ENCODE measurements at places on chromosomes 11 and 22. TPM values are rescaled to one million over a fixed set of nuclear protein-coding genes. Genes with fewer than 3 reads are reported as not detected.

- H3K27ac ChIP-seq: no peak overlapping the region
- peaks cover 95% of the 10 kb centered on the region for H3K27me3 ChIP-seq
- no peak for DNase-seq
- peaks cover 14% of the 10 kb centered on the region for H3K4me1 ChIP-seq
- H3K36me3 ChIP-seq: no peaks in the 10 kb centered on the region
Measured at GRCh38 chr11:114059984-114060391, 477 bp downstream of the ZBTB16 start.

The CDC42EP1 gene
- total RNA-seq: 38.5 TPM

DNA sequence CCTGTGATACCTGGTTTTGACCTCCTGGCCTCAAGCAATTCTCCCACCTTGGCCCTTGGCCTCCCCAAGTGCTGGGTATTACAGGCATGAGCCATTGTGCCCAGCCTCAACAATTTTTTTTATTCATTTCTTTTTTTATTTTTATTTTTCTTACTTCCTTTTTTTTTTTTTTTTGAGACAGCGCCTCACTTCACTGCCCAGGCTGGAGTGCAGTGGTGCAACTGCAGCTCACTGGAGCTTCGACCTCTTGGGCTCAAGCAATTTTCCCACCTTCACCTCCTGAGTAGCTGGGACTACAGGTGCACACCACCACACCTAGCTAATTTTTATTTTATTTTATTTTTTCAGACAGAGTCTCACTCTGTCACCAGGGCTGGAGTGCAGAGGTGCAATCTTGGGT lies 25.5 kb upstream of the CECR2 start:
- H3K27ac ChIP-seq: no peak overlapping the region
- H3K4me1 ChIP-seq: no peaks in the 10 kb centered on the region
- no peaks in the 10 kb centered on the region for H3K36me3 ChIP-seq

The MUC5B gene
- total RNA-seq: not detected

DNA sequence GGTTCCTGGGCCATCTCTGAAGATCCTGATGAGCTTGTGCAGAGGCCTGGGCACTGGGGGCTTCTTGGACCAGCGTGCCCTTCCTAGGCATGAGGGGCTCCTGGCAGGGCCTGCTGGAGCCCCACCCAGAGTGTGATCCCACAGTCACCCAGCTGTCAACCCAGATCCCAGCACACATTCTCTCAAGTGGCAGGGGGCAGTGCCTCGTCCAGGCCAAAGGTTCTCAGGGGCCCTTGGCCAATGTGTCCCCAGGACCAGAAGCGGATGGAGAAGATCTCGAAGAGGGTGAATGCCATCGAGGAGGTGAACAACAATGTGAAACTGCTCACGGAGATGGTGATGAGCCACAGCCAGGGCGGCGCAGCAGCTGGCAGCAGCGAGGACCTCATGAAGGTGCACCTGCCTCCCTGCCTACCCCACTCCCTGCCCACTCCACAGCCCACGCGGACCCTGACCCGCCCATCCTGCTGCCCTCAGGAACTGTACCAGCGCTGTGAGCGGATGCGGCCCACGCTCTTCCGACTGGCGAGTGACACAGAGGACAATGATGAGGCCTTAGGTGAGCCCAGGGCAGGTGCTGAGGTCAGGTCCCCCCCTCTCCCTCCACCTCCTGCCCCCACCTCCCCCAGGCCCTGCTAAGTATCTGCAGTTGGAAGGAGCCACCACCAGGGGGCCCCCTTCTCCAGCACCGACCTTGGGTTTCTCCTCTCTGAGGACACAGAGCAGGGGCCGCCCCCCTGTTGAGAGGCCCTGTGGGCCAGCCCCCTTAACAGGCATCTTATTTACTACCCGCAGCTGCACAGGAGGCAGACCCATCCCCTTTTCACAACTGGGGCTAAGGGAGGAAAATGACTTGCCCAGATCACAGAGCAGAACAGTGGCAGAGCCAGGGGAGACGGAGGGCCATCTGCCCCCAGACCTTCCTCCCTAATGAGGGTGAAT lies 14.7 kb downstream of the GGA1 start:
- H3K27me3 ChIP-seq: no peaks in the 10 kb centered on the region
- no peak overlapping the region for H3K4me3 ChIP-seq
- H3K27ac ChIP-seq: peak overlapping the region; percentile 88
- peaks cover 6% of the 10 kb centered on the region for H3K4me1 ChIP-seq

The PKDREJ gene
- not detected for total RNA-seq

The ARAP1 gene
- 155 TPM for total RNA-seq

- DNase-seq: no peak
- peaks cover 89% of the 10 kb centered on the region for H3K27me3 ChIP-seq
- H3K4me1 ChIP-seq: peaks cover 3% of the 10 kb centered on the region
Measured at GRCh38 chr11:1732418-1733008, 17.9 kb downstream of the IFITM10 start.

- H3K4me1 ChIP-seq: peaks cover 21% of the 10 kb centered on the region
- H3K27me3 ChIP-seq: peaks cover 80% of the 10 kb centered on the region
- H3K4me3 ChIP-seq: no peak overlapping the region
- no peak for DNase-seq
- no peaks in the 10 kb centered on the region for H3K36me3 ChIP-seq
Measured at GRCh38 chr11:70075836-70076235, 2.3 kb upstream of the ANO1 start.

- DNase-seq: no peak
- H3K27me3 ChIP-seq: no peaks in the 10 kb centered on the region
- H3K4me1 ChIP-seq: no peaks in the 10 kb centered on the region
- no peak overlapping the region for H3K27ac ChIP-seq
- H3K36me3 ChIP-seq: peaks cover 21% of the 10 kb centered on the region
Measured at GRCh38 chr11:61473370-61474012, 35.1 kb upstream of the LRRC10B start.

The MYBPC3 gene
- total RNA-seq: not detected

The APOA5 gene
- total RNA-seq: not detected

DNA sequence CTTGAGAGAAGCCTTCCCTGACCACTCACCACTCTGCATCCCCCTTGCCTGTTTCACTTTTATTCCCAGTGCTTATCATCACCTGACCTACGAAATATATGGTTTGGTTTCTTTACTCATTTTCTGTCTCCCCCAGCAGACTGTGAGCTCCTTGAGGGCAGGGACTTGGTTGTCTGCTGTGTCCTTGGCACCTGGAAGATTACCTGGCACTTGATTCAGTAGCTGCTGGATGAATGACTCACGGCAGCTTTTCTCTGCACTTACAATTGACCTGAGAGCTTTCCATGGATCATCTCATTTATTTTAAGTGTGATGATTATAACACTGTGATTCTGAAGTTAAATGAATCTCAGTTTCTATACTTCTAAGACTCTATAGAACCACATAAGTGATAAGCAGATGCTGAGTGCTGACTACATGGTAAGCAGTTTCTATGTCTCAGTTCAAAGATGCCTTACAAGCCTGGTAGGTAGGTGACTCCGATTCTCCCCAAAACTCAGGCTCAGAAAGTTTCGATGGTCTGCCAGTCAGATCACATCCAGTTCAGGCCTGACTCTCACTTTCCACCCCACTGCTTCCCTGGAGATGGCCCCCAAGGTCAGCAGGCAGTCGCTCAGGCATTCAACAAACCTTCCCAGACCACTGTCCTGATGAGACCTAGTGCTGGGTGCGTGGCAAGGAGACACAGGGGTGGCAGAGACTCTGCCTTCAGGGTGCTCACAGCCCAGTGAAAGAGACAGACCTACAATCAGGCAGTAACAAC lies 11.6 kb downstream of the IL2RB start:
- no peaks in the 10 kb centered on the region for H3K36me3 ChIP-seq
- H3K4me1 ChIP-seq: no peaks in the 10 kb centered on the region
- H3K27ac ChIP-seq: no peak overlapping the region
- H3K4me3 ChIP-seq: no peak overlapping the region
- no peaks in the 10 kb centered on the region for H3K27me3 ChIP-seq

DNA sequence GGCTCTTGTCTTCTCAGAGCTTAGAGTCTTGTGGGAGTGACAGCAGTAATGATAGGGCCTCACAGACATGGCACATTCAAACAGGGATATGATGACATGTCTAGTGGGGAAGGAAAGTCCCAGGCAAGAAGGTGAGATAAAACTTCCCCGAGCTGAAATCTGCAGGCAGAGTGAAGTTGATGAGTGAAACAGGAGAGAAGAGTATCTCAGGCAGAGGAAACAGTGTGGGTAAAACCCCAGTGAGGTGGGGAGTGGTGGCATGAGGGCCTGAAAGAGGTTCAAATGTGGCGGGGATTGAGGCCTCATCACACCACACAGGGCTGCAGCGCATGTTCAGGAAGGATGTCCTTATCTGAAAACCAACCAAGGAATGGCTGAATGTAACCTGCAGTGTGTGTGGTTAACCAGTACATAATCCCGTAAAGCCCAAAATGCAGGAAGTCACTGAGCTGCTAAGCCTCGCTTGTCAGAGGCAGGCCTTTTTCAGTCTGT lies 153.8 kb upstream of the E2F8 start:
- no peak for DNase-seq
- H3K4me3 ChIP-seq: no peak overlapping the region
- H3K27ac ChIP-seq: no peak overlapping the region
- H3K4me1 ChIP-seq: no peaks in the 10 kb centered on the region
- no peaks in the 10 kb centered on the region for H3K36me3 ChIP-seq
- peaks cover 3% of the 10 kb centered on the region for H3K27me3 ChIP-seq

All from mesothelial cell of epicardium (in vitro differentiated cells).